ENCODE measurements at places on chromosomes 7 and 10.
A peak's percentile ranks its signal among the peaks of the same experiment; 100 is the strongest.

DNA sequence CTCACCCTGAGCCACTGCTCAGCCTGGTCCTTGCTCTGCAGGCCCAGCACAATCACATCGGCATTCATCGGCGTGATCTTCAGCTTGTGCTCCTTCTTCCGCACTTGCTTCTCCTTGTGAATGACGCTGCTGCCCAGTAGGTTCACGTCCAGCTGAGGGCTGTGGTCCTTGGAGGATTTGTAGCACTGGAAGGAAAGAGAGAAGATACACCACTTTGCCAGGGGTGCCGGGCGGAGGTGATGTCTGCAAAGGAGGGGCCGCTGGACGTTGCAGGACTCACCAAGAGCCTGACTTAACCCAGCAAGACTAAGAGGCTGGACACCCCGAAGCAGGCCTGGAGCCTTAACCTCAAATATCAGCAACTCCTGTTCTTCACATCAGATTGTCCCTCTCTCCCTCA, 74.8 kb downstream of the VWA2 start:
- DNase-seq, result no peak

- DNase-seq, result no peak
Measured at GRCh38 chr7:55477781-55478374, 94.4 kb downstream of the VOPP1 start.

DNA sequence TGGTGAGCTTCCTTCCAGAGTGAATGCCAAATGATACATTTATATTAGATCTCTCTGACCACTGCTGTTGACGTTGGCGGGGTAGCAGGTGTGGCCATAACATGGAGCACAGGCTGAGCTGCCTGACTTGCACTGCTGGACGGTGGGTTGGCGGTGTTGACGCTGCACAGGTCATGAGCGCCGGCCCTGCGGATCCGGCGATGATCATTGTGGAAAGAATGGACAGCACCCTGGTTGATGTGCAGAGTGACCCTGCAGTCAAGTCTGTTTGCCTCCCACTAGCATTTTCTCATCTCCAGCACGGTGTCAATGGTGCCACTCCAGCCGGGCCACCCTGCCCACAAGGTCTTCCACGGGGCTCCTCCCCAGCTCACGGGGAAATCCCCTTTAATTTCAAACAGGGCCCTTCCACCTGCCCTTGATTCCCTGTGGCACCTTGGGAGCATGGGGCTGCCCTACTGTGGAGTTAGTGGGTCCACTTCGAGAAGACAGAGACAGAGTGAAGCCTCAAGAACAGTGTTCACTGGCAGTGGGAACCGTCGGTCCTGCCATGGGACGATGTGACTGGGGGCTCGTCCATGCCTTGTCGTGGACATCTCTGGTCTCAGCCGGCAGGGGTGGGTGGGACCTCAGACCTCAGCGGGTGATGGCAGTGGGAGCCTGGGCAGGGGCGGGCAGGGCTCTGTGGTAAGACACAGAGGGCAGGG, 613.5 kb downstream of the PTPRN2 start:
- DNase-seq, result no peak

DNA sequence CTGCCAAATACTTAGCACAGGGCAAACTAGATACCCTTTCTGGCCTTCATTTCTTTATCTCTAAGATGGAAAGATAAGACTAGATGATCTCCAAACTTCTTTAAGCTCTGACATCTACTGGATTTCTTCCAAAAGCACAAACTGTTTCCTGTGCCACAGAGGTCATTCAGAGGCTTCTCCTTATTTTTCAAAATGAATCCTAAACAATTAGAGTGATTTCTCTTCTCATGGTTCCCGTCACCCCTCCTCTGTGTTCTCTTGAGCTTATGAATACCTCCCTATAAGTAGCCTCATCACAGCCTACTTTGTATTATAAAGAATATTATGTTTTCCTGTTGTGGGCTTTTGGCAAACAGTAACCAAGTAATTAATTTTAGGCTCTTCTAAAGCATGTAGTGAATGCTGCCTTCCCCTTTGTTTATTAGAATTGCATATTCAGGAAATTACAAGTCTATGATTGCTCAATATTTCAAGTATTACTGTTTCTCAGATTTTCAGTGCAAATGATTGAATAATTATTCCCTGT, 179.5 kb downstream of the REEP3 start:
- DNase-seq, result no peak

DNA sequence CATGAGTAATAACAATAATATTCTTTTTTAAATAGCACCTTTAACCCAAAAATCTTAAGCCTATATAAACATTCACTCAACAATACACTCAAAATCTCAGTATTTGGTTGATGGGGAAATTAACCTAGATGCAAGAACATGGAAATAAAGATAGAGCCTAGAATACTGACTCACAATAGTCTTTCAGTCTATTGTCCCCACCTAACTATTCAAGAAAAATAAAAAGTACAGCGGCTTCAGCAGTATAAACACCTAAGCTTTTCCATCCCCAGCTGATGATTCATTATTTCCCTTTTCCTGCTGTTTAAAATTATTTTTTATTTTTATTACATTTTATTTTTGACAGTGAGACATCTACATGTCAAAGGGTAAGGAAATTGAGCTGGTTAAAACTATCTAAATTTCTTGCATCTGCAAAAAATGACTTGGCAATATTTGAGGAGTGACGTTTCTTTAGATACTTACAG, 201.4 kb downstream of the FZD1 start:
- no peak for DNase-seq

DNA sequence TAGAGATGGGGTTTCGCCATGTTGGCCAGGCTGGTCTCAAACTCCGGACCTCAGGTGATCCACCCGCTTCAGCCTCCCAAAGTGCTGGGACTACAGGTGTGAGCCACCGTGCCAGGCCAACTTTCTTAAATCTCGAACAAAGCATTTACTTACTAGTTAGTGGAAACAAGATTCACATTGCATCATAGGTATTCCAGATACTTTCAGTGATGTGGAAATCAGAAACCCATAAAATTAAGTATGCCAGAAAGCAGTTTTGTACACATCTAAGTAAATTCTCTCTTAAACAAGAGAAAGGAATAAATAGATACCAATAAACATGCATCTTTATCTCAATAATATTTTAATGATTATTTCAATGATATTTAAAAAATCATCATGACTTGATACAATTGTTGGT, 75.5 kb downstream of the DGKI start:
- no peak for DNase-seq

DNA sequence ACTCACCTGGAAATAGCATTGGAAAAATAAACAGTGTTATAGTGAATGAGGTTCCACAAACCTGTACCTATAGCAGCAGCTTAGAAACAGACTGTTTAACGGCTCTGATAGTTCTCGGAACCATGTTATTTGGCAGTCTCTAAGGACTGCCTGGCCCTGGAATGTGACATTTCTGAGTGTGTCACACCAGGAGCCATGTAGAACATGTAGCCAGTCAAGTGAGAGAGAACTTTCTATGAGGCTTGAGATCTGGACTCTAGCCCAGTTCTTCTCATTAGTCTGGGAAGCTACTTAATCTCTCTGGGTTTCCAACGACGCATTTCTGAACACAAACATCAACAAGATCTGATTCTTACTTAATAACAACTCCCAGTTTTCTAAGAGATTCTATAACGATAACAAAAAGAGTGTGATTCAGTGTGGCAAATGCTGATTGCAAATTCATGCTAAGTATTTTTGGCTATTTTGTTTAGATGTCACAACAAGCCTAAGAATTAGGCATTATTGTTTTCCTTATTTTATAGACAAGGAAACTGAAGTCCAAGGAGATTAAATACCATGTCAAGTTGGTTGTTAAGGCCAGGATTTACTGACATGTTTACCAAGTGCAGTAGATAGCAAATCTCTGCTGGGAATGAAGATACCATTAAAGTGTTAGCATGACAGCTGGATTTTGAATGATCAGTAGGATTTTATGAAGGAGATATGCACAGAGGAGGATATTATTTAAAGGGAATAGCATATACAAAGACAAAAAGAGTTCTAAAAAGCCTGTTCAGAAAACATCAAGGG, 47.2 kb downstream of the APBB1IP start:
- no peak for DNase-seq

GRCh38 chr10:120666308-120666707, 184.9 kb upstream of the WDR11 start:
- no peak for DNase-seq

GRCh38 chr7:11716185-11716584, 115.8 kb downstream of the THSD7A start:
- no peak for DNase-seq

DNA sequence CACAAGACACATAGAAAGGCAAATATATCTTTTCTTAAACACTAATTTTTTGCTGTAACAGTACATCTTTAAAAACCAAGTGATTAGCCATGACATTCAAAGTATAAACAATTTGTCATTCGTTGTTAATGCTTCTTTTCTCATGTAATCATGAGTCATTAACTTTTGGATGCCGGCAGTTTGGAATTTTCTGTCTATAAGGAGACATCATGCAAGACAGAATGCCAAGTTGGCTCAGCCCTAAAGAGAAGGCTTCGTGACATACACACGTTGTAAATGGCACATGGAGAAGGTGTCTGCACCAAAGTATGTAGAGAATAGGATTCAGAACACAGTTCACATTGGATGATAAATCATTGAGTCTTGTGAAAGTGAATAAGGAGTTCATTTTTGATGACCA, 35.9 kb downstream of the CCDC3 start:
- DNase-seq, result no peak

DNA sequence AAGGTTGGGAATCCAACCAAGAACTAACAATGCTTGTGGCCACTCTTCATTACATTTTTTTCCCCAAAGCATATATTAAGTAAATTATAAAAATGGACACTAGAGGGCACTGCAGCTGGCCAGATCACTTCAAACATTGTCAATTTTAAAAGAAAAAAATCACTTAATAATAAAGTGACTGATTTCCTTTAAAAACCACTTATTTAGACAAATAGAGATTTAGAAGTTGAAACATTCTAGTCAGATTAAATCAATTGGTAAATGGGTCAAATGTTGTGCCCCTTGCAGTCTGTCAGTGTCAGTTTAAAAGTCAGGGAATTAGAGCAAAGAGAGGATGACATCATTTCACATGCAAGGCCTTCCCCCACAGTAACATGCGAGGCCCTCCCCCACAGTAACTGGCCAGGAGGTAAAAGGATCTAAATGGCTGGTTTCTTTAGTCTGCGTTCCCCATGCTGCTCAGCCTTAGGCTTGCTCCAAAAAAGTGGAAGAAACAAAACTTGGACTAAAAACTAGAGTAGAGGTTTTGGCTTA, 177.9 kb downstream of the SKAP2 start:
- peak; percentile 60 for DNase-seq

DNA sequence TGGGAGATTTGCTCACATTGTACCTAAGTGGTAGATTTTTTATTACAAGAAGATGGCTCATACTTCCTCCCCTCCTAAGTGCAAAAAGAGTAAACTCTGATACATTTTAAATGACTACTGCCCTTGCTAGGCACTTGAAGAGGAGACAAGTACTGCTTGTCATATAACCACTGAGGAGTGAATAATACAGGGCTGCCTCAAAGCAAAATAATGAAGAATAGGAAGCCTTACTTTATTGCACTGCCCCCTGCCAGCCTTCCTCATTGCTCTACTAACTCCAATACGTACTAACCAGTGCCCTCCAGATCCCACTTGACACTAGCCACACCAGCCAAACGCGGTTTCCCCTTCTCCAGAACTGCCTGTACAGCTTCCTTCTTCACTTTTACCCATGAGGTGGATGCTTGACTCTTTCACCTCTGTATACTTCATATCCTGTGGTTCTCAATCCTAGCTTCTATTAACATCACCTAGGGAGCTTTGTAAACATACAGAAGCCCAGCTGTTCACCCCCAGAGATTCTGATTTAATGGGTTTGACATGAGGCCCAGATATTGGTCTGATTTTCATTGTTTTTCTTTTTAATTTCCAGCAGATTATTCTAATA, 11.7 kb upstream of the MTERF1 start:
- DNase-seq, result no peak

- peak; percentile 82 for DNase-seq
Measured at GRCh38 chr10:6473430-6473829, 106.6 kb downstream of the PRKCQ start.

GRCh38 chr7:135274495-135275268, 41.0 kb downstream of the STRA8 start:
- peak; percentile 64 for DNase-seq

DNA sequence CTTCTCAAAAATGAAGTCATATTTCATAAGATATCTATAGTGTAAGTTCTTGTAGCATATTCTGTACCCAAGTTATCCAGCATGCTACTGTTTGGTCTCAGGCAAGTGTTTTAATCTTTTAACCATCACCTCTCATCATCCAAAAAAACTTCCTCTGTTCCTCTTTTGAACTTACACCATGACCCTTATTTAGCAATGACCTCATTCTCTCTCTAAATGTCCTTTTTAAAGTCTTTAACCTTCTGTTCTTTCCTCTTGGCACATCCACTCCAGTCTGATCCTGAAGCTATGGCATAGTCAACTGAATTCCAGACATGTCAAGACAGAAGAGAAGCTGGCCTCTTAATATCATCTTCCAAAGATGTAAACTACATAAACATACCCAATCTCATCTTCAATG, 26.2 kb downstream of the PPP3CB start:
- DNase-seq, result no peak

All from CD4-positive, alpha-beta T cell treated with Interleukin-4 for 4 hours (primary cell).